ENCODE measurements at places on chromosomes 5 and 9. TPM values are rescaled to one million over a fixed set of nuclear protein-coding genes. Genes with fewer than 3 reads are reported as not detected.

DNA sequence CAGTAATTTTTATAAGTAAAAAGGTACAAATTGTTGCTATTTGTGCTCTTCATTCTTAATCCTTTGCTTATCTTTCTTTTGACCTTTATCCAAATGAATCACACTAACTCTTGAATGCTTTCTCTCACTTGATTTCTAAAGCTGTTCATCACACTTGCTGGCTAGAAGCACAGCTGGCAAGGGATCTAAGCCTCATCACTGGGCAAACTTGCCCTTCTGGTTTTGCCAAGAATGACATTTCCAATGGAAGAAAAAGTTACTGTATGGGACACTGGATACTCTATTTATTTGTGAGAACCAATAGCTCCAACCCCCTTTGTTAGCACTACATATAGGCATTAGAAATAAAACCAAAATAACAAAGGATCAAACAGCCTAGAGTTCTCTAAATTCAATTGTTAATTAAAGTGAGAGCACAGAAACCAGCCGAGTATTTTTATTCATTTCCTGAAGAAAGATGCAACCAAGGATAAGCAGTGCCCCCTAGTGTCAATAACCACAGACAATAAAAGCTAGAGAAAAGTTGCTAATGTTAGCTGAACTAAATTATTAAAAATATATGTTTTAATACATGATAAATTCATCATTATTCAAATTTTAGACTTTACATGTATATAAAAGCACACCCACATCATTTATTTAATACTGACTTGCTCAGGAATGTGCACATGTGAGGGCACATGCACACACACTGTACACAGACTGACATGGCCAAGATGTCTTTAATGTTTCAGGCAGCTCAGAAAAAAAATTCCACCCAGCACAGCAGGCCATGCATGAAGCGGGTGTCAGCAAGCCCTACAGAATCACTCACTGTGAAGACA is 59.8 kb upstream of the POU5F2 start:
- H3K4me3 ChIP-seq: no peak overlapping the region
- DNase-seq: no peak
- H3K27ac ChIP-seq: no peak overlapping the region
- H3K4me1 ChIP-seq: no peaks in the 10 kb centered on the region
- H3K36me3 ChIP-seq: no peaks in the 10 kb centered on the region

GRCh38 chr5:72163349-72163983 is 56.2 kb downstream of the MAP1B start:
- H3K4me3 ChIP-seq: no peak overlapping the region
- H3K27ac ChIP-seq: no peak overlapping the region
- no peaks in the 10 kb centered on the region for H3K27me3 ChIP-seq
- H3K36me3 ChIP-seq: no peaks in the 10 kb centered on the region
- peaks cover 2% of the 10 kb centered on the region for H3K4me1 ChIP-seq

- no peaks in the 10 kb centered on the region for H3K36me3 ChIP-seq
- no peaks in the 10 kb centered on the region for H3K27me3 ChIP-seq
- no peak overlapping the region for H3K4me3 ChIP-seq
- no peaks in the 10 kb centered on the region for H3K4me1 ChIP-seq
- no peak overlapping the region for H3K27ac ChIP-seq
- no peak for DNase-seq
Observed at GRCh38 chr9:8429768-8430167, 630.2 kb upstream of the DMAC1 start.

The ANKRD20A1 gene
- not detected for total RNA-seq

GRCh38 chr5:44887722-44888121 is 79.0 kb downstream of the MRPS30 start:
- H3K4me1 ChIP-seq: no peaks in the 10 kb centered on the region
- no peak for DNase-seq
- H3K4me3 ChIP-seq: no peak overlapping the region

The RNF208 gene
- total RNA-seq: 8.9 TPM

- DNase-seq: no peak
- no peak overlapping the region for H3K4me3 ChIP-seq
Observed at GRCh38 chr5:180816608-180817534, 14.3 kb upstream of the MGAT1 start.

- H3K36me3 ChIP-seq: no peaks in the 10 kb centered on the region
- no peak overlapping the region for H3K4me3 ChIP-seq
- no peak for DNase-seq
- no peaks in the 10 kb centered on the region for H3K27me3 ChIP-seq
Observed at GRCh38 chr5:75567710-75568109, 43.5 kb upstream of the ANKDD1B start.

DNA sequence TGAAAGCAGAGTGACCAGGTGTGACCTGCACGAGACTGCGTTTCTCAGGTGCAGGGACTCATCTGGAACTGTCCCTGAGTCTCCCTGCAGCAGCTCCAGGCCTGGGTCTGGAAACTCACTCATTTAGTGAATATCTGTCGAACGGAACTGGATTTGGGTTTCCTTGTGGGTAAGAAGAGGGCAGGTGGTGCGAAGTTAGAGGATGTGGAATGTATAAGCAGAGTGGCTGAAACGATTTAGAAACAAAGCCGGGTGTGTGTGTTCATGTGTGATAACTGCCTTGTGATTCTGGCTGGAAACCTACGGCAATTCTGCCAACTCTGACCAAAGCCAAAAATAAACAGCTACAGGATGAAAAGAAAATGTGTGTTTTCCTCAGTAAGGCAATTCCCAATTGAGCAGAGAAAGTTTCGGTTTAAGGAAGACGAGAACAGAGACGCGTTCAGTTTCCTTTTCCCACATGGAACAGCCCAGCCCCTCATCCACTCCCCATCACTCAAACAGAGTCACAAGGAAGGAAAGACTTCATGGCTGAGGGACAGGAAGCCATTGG is 130.3 kb downstream of the NSG2 start:
- no peak for DNase-seq
- H3K27ac ChIP-seq: no peak overlapping the region
- no peaks in the 10 kb centered on the region for H3K27me3 ChIP-seq

GRCh38 chr5:57818397-57818796 is 335.8 kb upstream of the ACTBL2 start:
- no peak overlapping the region for H3K27ac ChIP-seq
- no peak overlapping the region for H3K4me3 ChIP-seq
- no peaks in the 10 kb centered on the region for H3K36me3 ChIP-seq
- H3K4me1 ChIP-seq: no peaks in the 10 kb centered on the region
- DNase-seq: no peak

The BAAT gene
- not detected for total RNA-seq

DNA sequence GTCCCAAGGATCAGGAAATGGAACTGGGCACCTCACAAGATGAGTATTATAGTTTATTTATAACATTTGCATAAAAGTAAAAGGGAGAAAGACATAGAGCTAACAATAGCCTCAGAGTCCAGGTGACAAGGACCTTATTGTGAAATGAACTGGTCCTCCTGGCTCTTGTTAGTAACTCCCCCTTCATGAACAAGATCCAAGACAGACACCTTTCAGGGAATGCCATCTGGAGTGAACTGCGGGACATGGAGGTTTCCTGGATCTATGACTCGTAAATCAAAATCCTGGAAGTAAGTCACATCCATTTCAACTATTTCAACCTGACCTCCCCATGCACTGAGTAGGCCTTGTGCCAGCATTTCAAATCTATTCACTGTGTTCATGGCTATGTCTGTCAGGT is 129.5 kb upstream of the GAS1 start:
- peaks cover 2% of the 10 kb centered on the region for H3K27me3 ChIP-seq
- no peak overlapping the region for H3K27ac ChIP-seq
- H3K4me3 ChIP-seq: no peak overlapping the region
- no peaks in the 10 kb centered on the region for H3K4me1 ChIP-seq
- no peak for DNase-seq

DNA sequence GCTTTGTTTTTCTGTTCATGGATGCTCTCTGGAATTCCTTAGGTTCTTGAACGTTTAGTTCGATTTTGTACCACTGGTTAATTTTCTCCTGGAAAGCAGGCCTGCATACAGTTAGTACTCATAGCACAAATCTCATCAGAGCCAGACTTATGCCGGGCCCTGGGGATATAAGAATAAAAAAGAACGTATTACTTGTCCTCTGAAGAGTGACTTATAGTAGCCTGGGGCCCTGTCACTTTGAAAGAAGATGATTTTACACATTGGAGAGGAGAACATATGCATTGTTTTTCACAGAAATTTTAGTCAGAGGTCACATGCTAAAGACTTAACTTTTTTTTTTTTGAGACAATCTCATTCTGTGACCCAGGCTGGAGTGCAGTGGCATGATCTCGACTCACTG is 50.3 kb downstream of the ZNF462 start:
- no peaks in the 10 kb centered on the region for H3K4me1 ChIP-seq
- 0 out of 2 replicates have a peak, but pooled peaks cover 4% of the 10 kb centered on the region for H3K36me3 ChIP-seq
- DNase-seq: no peak
- no peak overlapping the region for H3K27ac ChIP-seq
- H3K27me3 ChIP-seq: no peaks in the 10 kb centered on the region
- no peak overlapping the region for H3K4me3 ChIP-seq

GRCh38 chr5:63111891-63112290 is 533.3 kb downstream of the LRRC70 start:
- H3K4me1 ChIP-seq: no peaks in the 10 kb centered on the region
- H3K36me3 ChIP-seq: no peaks in the 10 kb centered on the region
- H3K27ac ChIP-seq: no peak overlapping the region
- H3K4me3 ChIP-seq: no peak overlapping the region

DNA sequence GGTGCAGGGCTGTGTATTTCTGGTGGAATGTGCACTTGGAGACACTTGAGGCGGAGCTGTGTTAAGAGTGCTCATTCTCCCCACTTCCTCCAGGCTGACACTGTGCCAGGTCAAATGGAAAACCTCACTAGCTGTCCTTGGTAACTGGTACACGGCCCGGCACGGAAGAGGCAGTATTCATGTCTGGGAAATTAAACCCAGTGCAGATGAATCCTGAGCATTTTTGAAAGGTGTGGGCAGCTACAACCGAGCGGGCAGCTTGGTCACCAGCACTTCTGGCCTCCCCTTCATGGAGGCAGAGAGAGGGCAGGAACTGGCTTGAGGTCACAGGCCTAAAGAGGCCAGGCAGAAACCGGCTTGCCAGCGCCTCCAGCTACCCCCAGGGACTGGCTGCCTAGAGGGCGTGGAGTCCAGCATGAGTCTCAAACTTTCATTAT is 1.6 kb downstream of the CLPTM1L start:
- H3K36me3 ChIP-seq: peaks cover 21% of the 10 kb centered on the region
- no peaks in the 10 kb centered on the region for H3K27me3 ChIP-seq

DNA sequence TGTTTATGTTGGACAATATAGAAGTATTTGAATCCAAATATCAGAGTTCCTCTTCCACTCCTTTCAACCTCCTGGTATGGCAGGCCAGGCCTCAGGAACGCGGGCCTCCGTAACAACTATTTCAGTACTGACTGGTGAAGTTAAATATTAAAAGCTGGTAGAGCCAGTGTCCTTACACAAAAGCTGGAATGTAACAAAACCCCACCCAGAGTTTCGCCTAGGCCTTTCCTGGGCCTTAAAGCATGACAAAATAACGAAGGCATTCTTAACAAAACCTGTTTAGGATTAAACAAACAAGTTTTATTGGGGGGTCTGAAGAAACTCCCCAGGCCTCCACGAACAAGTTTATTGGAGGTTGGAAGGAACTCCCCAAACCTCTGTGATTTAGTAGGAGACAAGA is 61.6 kb upstream of the GNE start:
- no peak for DNase-seq
- no peaks in the 10 kb centered on the region for H3K36me3 ChIP-seq
- H3K4me1 ChIP-seq: peaks cover 23% of the 10 kb centered on the region
- H3K27me3 ChIP-seq: no peaks in the 10 kb centered on the region
- no peak overlapping the region for H3K27ac ChIP-seq
- no peak overlapping the region for H3K4me3 ChIP-seq

DNA sequence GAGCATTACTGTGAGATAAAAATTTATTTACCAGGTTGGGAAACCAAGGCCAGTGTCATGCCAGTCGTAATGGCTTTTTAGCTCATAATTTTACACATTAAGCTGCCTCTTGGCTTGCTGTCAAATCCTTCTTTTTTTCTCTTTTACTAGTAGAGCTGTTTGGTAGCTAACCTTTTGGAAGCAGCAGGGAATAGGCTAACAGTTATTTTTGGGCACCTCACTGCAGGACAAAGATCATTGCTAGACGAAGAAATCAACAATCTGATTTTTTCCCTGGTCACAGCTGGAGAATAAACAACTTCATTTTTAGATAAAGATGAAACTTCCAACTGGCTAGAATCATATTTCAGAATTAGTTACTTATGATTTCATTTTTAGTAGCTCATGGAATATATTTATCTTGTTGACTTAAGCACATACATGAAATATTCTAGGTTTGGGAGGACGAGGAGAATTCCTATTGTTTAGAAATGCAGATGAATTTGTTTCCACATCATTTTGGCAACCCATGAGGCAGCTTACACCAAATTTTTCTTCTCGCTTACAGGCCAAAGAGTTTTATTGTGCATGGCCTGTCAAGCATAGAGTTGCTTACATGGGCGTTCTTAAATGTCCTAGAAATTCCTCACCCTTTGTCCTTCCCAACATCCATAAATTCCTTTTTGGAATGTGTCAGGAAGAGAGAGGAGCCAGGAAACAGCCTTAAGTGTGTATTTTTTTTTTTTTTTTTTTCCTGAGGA is 19.6 kb downstream of the TNC start:
- no peak for DNase-seq
- H3K27me3 ChIP-seq: no peaks in the 10 kb centered on the region
- no peak overlapping the region for H3K27ac ChIP-seq
- no peak overlapping the region for H3K4me3 ChIP-seq

The PCDHGA6 gene
- 1.3 TPM for total RNA-seq

DNA sequence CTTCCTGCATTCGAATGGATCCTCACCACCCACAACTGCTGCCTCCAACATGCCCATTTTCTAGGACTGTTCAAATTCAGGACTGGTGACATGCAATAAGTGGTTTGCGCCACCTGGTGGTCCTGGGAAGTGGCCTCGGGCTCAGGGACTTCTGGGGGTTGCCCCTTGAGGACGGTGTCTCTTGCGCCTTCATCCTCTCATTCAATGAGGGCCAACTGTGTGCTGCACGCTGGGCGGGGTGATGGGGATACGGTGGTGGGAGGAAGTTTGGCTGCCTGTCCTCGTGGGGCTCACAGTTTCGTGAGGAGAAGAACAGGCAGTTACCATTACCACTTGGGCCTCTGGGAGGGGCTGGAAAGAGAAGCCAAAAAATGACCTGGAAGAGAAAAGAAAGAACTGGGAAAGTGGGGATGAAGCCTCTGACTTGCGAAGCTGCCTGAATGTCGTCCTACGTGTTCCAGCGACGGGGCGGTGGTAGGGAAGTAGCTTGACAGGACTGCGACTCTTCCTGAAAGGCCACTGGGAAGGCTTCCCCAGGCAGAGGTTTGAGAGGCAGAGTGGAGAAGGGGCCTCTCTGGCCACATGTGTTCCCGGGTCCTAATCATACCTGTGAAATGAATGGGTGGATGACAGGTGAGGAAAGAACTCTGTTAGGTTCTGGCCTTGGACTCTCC is 49.0 kb downstream of the PSD2 start:
- DNase-seq: peak; percentile 64
- H3K4me1 ChIP-seq: no peaks in the 10 kb centered on the region
- H3K27me3 ChIP-seq: peaks cover 45% of the 10 kb centered on the region
- H3K4me3 ChIP-seq: no peak overlapping the region
- H3K27ac ChIP-seq: no peak overlapping the region

DNA sequence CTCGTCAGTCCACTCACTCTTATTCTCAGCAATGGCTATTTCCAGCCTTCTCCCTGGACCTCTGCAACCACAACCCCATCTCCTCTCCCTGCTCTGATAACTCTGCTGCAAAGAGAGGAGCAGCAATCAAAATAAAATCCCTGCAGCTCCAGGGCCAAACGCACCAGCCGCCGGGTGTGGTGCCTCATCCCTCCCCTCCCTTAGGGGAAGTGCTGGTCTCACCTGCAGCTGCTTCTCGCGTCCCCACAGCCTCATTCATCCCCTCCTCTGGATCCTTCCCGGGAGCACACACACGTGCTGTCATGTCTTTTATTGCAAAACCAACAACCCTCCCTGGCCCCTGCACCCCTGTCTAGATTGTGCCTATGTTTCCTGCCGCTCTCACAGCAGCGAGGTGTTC is 77.8 kb downstream of the TENT4A start:
- no peak overlapping the region for H3K27ac ChIP-seq
- no peak for DNase-seq
- H3K4me3 ChIP-seq: no peak overlapping the region
- H3K27me3 ChIP-seq: no peaks in the 10 kb centered on the region
- no peaks in the 10 kb centered on the region for H3K36me3 ChIP-seq

Data from H1 (cell line).